ENCODE measurements at places on chromosomes 7 and 10.

DNA sequence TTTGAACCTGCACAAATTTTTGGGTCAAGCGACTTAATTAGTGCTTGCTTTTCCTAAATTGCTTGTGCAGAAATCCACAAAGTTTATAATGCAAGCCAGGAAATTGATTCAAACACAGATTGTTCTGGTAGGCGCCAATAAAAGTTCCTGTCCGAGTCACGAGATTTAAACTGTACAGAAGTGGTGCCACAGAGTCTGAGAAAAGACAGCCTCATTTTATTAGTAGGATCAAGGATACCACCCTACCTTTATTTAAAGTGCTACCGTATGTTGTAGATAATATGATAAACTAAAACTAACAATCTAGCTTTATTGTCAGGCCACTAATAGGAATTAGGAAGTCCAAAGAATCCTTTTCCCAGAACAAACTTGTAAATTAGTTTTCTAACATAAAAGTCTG, 696.7 kb downstream of the TNS3 start:
- DNase-seq, result no peak

DNA sequence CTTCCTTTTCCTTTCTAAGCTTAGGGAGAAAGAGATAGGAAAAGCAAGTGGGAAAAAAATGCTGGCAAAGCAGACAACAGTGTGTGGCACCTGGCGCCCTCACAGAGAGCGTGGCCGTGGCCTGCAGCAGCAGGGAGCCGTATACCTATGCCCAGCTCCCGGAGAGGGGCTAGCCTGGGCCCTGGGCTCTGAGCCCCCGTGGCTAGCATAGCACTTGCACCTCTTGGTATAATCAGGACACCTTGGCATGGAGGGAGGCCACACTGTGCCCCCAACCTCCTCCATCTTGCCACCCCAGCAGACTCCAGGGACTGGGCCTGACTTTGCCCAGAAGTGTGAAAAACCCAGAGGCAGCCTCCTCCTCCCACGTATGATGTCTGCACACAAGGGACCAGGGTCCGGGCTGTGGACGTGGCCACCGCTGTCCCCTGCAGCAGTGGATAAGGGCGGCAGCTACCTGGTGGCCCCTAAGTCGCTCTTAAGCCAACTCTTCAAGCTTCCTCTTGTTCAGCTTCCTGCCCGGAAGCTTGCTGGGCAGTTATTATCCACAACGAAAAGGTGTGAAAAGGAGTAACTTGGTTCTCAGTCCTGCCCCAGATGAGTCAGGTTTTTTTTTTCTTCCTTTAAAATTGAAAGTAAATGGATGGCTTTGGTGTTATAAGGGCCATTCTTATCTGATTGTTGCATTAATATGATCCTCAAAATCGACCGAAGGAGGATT, 249.1 kb upstream of the PITRM1 start:
- DNase-seq, result no peak

GRCh38 chr10:117226813-117227451, 14.0 kb upstream of the SLC18A2 start:
- no peak for DNase-seq

DNA sequence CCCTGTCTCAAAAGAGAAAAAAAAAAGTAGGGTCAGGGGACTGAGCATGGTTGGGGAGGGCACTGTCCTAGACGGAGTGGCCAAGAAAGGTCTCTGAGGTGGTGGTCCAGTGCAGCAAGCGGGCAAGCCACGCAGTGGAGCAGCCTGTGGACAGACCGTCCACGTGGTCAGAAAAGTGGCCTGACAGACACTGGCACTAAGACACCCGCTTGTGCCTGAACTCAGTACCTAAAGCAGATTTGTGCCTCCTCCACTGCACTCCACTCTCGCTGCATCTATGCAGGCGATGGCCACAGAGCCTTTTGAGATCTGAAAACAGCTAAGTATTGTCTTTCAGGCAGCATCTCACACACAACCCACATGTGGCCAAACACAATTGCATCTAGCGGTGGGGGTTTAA, 8.8 kb downstream of the ASB10 start:
- DNase-seq, result no peak

DNA sequence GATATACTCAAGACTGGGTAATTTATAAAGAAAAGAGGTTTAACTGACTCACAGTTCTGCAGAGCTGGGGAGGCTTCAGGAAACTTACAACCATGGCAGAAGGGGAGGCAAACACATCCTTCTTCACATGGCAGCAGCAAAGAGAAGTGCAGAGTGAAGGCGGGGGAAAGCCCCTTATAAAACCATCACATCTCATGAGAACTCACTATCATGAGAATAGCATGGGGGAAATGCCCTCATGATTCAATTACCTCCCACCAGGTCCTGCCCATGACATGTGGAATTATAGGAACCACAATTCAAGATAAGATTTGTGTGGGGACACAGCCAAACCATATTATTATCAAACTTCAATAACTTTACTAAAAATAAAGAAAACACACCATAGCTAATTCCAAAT, 30.4 kb upstream of the JAZF1 start:
- no peak for DNase-seq

DNA sequence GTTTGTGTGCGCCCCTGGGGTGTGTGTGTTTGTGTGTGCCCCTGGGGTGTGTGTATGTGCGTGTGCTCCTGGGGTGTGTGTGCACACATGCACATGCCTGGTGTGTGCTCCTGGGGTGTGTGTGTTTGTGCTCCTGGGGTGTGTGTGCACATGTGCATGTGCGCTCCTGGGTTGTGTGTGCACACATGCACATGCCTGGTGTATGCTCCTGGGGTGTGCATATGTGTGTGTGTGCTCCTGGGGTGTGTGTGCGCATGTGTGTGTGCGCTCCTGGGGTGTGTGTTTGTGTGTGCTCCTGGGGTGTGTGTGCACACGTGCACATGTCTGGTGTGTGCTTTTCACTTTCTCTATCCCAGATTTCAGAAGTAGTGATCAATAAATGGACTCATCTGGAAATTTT, 321.0 kb downstream of the WDR37 start:
- DNase-seq, result no peak

GRCh38 chr7:103912891-103913605, 76.4 kb downstream of the RELN start:
- DNase-seq, result no peak

DNA sequence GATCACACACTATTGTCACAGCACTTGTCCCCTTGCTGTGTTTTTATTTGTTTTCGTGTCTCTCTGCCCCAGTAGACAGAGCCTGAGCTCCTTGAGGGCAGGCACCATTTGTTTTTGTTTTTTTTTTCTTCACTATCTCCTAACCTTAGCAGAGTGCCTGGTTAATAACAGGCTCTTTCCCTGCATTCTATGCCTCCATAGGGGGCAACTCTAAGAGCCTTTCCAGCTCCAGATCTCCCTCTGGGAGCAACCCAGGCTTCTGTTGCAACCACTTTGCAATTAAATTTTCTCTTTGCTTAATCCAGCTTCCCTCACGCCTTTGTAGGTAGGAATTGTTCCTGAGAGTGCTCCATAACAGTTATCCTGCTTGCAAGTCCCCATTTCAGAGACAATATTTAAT, 148.4 kb downstream of the PLXDC2 start:
- DNase-seq, result no peak

- no peak for DNase-seq
Measured at GRCh38 chr7:27992097-27992496, 188.5 kb downstream of the JAZF1 start.

GRCh38 chr7:37901236-37901827, 15.3 kb downstream of the SFRP4 start:
- DNase-seq, result no peak

GRCh38 chr10:89279421-89279869, 22.4 kb upstream of the IFIT2 start:
- DNase-seq, result no peak

GRCh38 chr10:115003396-115003795, 65.4 kb downstream of the TRUB1 start:
- DNase-seq, result no peak

GRCh38 chr10:127618797-127619196, 69.7 kb downstream of the NPS start:
- no peak for DNase-seq

DNA sequence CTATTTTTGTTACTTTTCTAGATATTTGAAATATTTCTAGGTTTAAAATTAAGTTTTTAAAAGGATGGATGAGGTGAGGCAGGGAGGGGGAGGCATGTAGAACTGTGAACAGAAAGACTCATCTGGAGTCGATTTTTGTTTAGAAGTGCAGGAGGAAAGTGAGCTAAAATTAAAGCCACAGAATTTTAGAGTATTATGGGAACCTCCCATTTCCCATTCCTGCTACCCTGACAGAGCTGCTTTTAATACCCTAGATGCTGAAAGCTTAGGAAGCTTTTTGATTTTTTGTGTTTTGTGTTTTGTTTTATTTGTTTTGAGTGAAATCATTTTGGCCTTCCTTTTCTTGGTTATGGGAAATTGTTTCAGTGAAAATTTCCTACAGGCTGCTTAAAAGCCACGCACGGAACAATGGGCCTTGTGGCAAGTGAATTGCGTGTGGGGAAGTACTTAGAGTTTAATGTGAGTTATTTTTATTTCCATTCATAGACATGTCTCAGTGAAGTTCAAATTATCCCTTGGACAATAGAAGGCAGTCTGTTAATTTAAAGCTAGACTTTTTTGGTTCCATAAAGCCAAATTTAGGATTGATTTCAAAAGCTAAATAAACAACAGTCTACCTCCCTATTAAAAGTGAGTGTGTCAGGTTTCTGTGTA, 102.0 kb upstream of the HDAC9 start:
- DNase-seq, result no peak

GRCh38 chr7:44320794-44321371, 4.5 kb downstream of the CAMK2B start:
- no peak for DNase-seq

GRCh38 chr7:8290645-8291308, 28.8 kb upstream of the ICA1 start:
- no peak for DNase-seq

DNA sequence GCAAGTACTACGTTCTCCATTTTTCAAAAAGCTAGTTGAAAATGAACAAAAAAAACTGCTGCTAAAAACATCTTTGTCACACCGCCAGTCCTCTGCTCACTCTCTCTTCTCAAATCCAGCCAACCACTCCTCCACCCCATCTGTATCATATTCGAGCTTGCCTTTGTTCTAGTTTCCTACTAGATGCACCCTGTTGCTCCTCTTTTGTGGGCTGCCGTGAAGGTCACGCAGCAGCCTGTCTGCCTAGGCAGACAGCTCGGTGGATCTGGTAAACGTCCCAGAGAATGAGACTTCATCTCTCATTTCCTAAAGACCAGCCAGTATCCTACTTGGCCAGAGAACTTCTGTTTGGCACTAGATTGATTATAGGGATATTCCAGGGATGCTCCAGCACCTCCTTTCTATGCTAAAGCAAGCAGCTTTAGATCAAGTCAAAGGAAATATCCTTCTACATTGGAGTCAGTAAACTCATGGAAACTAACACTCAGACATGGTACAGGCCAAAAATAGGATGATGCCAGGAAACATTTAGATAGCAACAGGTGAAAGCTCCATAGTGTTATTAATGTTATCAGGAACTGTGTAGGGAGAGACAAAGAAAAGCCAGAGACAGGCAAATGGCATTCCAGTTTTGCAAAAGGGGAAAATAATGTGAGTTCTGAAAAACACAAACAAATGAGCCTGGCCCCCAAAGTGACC, 8.7 kb upstream of the PLXNA4 start:
- DNase-seq, result no peak

GRCh38 chr7:87028636-87029035, 30.8 kb downstream of the ELAPOR2 start:
- no peak for DNase-seq

GRCh38 chr10:28798428-28798955, 121.2 kb downstream of the BAMBI start:
- no peak for DNase-seq

DNA sequence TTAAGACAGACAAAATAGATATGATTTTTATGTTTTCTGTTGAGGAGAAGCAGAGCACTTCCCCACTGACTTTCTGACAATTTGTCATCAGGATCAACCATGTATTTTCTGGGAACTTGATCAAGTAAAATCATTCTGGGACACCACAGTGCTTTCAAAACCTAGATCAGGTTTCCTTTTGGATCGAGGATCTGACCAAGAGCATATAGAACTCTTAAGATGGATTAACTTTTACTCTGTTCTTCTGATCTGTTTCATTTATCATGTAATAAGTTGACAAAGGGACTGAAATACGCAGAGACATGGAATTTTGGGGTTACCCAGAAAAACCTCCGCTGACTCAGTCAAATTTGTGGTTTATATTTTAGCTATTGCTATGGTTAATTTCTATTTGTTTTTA, 136.0 kb upstream of the WNT16 start:
- DNase-seq, result no peak

DNA sequence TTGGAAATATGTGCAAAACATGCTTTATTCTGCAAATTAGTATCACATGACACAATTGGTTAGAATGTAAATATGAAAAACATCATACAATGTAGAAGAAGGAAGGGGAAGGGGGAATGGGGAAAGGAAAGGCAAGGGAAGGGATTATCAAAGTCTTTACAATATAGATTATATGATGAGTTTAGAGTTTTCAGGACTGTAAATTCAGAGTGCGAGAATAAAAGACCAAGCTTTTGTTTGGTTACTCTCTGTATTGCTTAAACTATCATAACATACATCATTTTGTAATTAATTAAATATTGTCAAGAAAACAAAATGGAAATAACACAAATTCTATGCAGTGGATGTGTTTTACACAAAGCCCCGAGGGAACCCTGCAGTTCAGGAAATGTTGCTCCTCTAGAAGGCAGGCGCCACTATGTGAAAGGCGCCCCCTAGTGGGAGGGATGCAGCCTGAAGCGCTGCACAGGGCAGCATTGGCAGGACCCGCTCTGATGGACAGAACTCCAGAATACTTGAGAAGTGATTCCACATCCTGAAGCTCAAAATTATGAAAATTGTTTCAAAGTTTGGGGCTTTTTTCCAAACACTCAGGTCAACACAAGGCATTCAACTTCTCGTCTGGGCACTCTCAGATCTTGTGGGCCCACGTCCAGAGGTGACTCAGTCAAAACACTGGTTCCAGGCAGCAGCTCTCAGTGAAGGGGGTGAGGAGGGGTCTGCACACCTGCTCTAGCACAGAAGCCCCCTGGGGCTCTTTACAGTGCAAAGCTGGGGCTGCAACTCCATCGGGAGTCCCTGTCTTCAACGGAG, 31.6 kb upstream of the TMEM254 start:
- DNase-seq, result peak; percentile 67

DNA sequence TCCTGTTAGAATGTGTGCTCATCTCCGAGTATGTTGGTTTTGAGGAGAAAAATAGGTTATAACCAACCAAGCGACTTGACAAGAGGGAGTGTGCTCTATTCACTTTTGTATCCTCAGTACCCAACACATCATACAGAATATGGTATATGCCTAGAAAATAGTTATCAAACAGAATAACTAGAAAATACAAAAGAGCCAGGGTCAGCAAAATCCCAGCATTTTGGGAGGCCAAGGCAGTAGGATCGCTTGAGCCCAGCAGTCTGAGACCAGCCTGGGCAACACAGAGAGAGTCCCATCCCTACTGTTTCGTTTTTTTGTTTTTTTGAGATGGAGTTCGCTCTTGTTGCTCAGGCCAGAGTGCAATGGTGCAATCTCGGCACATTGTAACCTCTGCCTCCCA, 257.9 kb downstream of the PARD3 start:
- DNase-seq, result no peak

DNA sequence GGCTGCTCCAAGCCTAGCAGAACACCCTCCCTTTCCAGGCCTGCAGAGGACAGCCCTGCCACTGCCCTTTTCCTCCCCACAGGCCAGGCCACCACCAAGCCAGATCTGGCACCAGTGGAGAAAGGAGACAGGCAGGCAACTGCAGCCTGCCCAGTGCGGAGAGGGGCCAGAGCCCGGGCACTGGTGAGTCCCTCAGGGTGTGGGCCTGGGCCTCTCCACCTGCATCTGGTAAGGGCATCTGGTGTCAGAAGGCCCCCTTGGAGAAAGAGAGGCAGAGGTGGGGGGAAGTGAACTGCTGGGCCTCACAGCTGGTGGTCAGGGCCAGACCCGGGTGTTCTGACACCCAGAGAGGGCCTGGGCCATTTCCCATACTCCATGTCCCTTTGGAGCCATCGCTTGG, 27.9 kb downstream of the ZNF783 start:
- no peak for DNase-seq

Measured in stimulated activated CD8-positive, alpha-beta memory T cell treated with anti-CD3 and anti-CD28 coated beads, Interleukin-2, amount 100 ng/mL, for 48 hours (primary cell).